ENCODE measurements at places on chromosomes 2 and 18.

GRCh38 chr18:23701017-23701416, 11.8 kb downstream of the LAMA3 start:
- DNase-seq: no peak

GRCh38 chr2:26650713-26651469, 9.7 kb upstream of the CIB4 start:
- no peak for DNase-seq

GRCh38 chr2:64423303-64423702, 30.7 kb upstream of the LGALSL start:
- no peak for DNase-seq

GRCh38 chr2:177669625-177670330, 277.2 kb downstream of the AGPS start:
- no peak for DNase-seq

GRCh38 chr2:26692279-26692896, at the start of gene KCNK3:
Gene KCNK3, plus strand, starts transcription at chr2:26692722. Its CDS starts 154 bp downstream, at chr2:26692876.
- DNase-seq: peak; percentile 26

- DNase-seq: no peak
Observed at GRCh38 chr2:129469871-129470270, 509.6 kb upstream of the RAB6C start.

GRCh38 chr2:186991766-186992417, 142.9 kb upstream of the ZSWIM2 start:
- DNase-seq: no peak

DNA sequence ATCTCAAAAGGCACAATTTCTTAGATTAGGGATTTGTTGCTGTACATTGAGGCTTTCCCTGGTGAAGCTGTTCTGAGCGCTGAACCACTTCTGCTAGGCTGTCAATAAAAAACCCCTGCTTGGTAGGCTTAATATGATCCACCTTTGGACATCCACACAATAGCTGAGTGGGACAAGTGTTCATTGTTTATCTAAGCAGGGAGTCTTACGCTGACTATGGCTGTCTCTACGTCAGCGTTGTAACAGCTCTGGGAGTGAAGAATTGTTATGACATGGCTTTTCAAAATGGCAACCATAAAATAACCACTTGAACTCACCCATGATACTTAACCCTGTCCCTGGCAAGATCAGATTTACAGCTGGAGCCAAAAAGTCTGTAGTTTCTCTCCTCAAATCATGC, 111.5 kb upstream of the SULT1C3 start:
- no peak for DNase-seq

GRCh38 chr18:43571078-43571689, 293.9 kb upstream of the SYT4 start:
- no peak for DNase-seq

DNA sequence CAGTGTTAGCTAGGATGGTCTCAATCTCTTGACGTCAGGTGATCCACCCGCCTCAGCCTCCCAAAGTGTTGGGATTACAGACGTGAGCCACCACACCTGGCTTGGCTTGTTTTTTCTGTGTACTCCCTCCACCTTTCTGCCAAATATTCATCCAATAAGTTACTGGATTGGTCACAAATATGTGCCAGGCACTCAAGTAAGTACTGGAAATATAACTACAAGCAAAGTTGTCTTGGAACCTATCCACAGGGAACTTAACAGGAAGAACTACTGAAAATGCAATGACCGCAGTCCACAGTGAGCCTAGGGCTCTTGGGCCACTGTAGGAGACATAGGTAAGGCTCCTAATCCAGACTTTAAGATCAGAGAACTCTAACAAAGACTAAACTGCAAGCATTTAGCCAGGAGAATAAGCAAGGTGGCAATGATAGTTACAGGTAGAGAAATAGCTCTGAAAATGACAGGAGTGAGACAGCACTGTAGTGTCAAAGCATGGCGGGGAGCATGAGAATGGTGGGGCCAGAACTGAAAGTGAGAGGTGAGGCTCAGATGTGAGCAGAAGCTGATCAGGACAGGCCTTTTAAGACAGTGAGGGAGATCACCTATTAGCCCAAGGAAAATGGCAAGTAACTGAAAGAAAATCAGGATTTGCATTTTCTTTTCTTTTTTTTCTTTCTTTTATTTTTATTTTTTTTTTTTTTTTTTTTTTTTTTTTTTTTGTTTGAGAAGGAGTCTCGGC, 252.1 kb downstream of the RBM43 start:
- DNase-seq: no peak

- no peak for DNase-seq
Observed at GRCh38 chr18:48066225-48066652, 135.8 kb upstream of the SMAD2 start.

GRCh38 chr2:102737431-102737830, 24.4 kb upstream of the TMEM182 start:
- no peak for DNase-seq

GRCh38 chr2:113018509-113018908, 13.2 kb downstream of the IL36A start:
- DNase-seq: no peak

GRCh38 chr2:107648781-107649404, 177.8 kb upstream of the RGPD4 start:
- no peak for DNase-seq

- DNase-seq: no peak
Observed at GRCh38 chr18:73670039-73670438, 477.6 kb downstream of the FBXO15 start.

- DNase-seq: no peak
Observed at GRCh38 chr2:86193901-86194567, 1.2 kb downstream of the IMMT start.

DNA sequence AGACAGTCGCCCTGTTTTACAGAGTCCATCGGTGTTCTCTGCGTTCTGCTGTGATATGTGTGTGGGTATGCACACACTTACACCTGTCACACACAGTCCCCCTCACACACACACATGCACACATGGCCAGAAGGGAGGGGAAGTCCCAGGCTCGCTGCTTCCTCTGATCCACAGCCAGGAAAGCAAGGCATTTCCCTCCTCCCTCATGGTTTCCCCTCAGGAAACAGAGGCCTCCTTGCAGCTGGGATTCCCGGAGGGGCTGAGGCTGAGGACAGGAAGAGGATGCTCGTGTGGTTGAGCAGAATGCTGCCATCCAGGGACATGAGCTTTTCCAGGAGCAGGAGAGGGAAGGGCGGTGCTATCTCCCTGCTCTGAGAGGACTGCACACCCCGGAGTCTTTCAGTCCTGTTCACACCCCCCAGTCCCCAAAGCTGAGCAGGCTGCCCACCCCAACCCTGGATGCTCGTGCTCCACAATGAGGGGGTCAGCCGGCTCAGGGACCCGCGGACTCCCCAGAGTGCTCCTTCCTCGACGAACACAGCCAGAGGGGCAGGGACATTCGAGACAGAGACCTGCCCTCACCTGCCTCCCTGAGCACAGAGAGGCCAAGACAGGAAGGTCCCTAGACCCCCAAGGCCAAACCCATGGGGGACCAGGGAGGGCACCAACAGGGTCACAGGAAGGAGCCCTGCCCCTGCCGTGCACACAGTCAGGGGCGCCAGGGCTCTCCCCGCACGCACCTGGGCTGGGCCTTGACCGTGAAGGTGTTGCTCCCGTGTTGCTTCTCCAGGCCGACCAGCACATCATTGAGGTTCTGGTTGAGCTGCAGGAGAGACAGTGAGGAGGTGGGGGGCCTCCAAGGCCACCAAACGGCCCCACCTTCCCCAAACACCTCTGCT, 45.3 kb downstream of the BIN1 start:
- DNase-seq: no peak

DNA sequence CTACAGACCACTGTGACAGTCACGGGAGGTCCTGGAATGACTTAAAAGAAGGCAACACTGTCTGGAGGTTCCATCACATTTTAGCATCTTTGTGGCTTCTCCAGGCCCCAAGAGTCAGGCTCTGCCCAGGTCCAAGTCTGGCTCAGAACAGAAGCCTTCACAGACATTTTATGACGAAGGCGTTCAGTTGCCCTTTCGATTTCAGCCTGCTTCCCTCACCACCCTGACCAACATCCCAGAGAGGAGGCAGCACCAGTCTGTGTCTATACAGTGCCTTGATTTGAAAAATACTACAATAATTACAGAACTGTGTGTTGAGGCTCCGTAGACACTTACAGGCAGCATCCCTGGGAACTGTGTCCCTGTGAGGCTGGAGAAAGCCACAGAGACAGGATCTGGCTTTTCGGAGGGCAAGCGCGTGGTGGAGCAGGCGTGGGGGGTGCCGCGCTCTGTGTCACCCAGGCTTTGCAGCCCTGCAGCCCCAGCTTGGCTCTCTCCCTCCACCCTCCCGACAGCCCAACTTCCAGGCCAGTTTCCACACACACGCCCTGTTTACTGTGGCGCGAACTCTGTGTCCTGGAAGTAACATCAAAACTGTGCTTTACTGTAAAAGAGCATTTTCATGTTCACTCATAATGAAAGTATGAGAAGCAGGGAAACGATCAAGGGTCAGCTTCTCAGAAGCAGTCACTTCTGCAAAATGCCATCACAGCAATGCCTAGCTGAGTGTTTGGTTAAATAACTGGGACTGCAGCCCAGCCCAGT, 153.5 kb upstream of the ALKAL2 start:
- DNase-seq: no peak

DNA sequence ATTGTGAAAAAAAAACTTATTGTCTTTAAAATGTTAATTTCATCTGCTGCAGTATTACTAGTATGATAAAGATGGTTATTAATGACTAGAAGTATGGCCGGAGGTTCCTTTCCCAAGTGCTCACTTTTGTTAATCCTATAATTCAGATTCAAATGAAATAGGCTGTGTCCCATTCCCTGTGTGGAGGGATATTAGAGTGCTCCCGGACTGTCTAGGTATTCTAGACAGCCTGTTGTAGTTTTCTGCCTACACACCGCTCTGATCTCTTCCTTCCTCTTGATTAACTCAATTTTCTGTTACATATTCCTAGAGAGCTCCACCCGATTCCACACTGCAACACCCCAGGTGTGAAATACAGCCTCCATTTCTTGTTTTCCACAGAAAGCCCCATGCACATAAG, 15.4 kb upstream of the DSC3 start:
- DNase-seq: no peak

GRCh38 chr2:169520896-169521295, 11.4 kb downstream of the KLHL41 start:
- no peak for DNase-seq

DNA sequence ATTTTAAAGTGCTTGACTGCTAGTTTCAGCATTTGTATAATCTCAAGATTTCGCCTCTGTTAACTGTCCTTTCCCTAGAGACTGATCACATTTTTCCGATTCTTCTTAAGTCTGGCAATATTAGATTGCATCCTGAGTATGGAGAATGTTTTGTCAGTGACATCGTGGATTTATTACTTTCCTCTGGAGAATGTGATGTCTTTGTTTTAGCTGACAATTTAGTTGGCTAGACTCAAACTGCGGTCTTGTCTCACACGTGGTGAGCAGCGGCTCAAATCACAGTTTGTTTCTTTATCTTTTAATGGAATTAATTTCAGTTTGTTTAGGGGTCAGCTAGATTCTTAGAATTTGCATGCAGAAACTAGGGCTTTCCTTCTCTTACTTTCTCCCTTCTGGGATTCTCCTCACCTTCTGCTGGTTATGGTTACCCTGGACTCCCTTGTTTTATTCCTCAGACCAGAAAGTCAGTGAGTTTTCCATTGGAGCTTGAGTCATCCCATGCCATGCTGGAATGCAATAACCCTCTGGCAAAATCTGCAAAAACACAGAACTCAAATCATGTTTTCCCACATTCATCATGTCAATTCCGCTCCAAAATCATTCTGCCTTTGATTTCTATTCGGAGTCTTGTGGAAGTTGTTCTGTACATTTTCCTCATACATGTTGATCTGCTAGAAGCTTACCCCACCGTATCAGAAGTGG, 327.2 kb upstream of the TRIB2 start:
- DNase-seq: no peak

GRCh38 chr18:23629444-23629946, 33.2 kb downstream of the ANKRD29 start:
- no peak for DNase-seq

DNA sequence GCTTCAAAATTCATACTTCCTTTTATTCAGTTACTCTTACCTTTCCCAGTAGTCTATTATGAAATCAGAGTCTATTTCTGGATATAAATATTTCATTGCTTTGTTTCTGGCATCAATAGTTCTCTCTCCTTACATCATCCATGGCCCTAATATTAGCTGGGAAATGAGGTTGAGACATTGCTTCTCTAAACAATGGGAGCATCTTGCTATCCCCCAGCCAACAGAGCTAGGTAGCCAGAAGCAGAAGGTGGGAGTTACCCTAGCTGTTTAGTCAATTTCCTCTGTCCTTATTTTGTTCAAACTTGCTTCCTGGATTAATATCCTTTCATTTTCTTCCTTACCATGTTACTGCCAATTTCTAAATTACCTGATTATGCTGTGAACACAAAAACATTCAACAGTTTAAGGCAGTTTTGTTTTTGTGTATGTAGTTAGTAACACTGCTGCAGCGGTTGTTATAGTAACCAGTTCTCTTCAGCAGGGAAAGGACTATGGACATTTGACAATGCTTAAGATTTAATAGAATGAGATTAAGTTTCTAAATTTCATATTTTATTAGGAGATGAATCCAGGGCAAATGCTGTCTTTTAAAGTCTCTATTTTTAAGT, 160.5 kb upstream of the KCNJ3 start:
- DNase-seq: no peak

- DNase-seq: no peak
Observed at GRCh38 chr2:138779781-138780445, at the start of gene NXPH2. Gene NXPH2, minus strand, starts transcription at chr2:138780390. Its CDS starts 149 bp downstream, at chr2:138780241.

DNA sequence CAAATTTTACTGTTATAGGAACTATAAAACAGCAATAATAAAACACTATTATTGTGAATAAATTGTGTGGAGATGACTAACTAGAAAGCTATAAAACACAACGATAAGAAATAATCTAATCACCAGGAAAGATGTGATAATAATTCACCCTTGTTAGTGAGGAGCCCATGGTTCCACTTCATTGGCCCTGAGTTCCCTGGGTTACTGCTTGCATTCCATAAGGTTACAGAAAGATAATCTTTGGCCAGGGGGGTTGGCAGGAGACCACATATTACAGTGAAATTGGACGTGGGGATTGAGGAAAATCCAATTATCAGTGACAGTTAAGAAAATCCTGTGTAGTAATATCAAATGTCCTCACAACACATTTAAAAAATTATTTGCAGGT, 2.5 kb upstream of the CPO start:
- no peak for DNase-seq

DNA sequence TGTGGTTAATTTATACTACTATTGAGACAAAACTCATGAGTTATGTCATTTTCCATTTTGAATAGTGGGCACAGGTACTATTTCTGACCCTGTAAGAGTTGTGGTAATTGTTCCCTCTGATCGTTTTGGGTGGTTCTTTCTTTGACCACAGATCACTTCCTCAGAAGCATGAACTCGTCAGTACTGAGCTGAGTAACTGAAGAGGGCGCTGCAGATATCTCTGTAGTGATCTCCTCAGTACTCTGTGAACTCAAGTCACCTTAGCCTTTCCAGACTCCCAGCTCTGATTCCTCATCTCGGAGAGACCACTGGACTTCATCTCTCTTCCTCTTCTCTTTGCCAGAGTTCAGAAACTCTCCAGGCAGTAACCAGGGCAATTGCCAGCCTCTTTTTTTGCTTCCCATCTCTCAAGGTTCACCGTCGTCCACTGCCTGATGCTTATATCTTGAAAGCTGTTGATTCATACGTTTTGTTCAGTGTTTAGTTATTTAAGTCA, 9.4 kb upstream of the IL1RL1 start:
- DNase-seq: peak; percentile 28

- no peak for DNase-seq
Observed at GRCh38 chr18:48772457-48772856, 178.3 kb downstream of the SMAD7 start.

All from activated CD4-positive, alpha-beta T cell treated with anti-CD3 and anti-CD28 coated beads for 24 hours (primary cell).